ENCODE measurements at places on chromosomes 4 and X.

GRCh38 chr4:8117278-8117682 is 41.3 kb downstream of the ABLIM2 start:
- DNase-seq: peak; percentile 27

GRCh38 chrX:23662853-23663252 is 4.4 kb upstream of the PRDX4 start:
- DNase-seq: peak; percentile 2

DNA sequence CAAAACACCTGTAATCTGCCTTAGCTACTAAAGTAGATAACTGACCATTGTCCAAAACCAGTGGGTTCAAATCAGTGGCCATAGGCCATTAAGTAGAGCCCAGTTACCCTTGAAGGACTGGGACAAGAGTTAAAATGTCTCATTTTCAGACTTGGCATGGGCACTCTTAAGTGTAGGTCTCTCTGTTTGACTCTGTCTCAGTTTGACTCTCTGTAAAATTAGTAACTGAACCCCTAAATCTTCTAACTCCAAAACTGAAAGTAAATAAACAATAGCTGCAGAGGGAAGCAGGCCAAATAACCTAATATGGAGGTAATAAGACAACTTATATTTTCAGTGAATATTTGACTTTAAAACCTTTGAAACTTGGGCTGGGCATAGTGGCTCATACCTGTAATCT is 89.1 kb downstream of the SLC16A2 start:
- DNase-seq: no peak

- DNase-seq: no peak
Observed at GRCh38 chrX:115147220-115147619, 42.0 kb upstream of the RBMXL3 start.

- no peak for DNase-seq
Observed at GRCh38 chrX:15567886-15568616, 32.7 kb downstream of the ACE2 start.

DNA sequence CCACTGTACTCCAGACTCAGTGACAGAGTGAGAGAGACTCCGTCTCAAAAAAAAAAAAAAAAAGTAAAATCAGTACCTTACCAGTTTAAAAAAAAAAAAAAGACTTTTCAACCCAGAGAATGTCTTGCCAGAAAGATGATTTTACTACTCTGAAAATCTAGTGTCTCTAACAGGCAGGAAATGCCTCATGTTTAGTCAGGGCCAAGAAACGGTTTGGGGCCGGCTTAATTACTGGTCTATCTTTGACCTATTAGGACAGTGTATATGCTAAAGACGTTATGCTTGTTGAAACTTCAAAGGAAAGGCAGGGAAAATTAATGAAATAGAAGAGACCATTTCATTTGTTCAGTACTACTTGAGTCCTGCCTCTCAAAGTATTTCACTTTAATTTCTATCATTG is 9.9 kb downstream of the BEND4 start:
- no peak for DNase-seq

DNA sequence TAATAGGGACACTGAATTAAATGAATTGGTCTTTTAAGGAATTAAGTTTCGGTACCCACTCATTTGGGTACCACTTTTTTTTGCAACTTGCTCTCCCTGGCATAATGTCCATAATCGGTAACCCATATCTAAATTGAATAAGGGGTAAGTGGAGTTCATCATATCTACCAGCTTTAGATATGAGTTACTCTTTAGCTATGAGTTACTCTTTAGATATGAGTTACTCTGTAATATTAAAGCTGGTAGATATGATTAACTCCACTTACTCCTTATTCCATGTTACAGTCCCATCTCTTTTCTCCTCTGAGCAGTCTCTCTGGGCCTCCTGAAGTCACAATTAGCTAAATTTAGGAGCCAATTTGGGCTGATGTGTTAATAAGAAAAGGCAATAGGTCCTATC is 85.7 kb downstream of the TEX13C start:
- DNase-seq: no peak

DNA sequence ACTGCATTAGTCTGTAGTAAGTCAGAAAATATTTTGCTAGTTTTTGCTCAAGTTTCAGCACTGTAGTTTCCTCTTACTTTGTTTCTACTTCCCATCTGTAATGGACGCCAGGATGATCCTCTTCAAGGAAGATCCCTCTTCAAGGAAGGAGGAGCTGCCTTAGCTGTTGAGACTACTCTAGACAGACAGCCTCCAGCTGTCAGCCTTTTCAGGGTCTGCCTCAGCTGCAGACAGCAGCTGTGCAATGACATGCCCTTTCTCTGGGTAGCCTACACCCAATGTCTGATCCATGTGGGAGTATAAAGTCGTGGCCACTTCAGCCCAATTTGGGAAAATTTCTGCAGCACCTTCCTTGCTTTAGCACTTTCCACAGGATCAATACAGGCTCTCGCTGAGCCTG is 281.0 kb upstream of the MAOA start:
- no peak for DNase-seq

DNA sequence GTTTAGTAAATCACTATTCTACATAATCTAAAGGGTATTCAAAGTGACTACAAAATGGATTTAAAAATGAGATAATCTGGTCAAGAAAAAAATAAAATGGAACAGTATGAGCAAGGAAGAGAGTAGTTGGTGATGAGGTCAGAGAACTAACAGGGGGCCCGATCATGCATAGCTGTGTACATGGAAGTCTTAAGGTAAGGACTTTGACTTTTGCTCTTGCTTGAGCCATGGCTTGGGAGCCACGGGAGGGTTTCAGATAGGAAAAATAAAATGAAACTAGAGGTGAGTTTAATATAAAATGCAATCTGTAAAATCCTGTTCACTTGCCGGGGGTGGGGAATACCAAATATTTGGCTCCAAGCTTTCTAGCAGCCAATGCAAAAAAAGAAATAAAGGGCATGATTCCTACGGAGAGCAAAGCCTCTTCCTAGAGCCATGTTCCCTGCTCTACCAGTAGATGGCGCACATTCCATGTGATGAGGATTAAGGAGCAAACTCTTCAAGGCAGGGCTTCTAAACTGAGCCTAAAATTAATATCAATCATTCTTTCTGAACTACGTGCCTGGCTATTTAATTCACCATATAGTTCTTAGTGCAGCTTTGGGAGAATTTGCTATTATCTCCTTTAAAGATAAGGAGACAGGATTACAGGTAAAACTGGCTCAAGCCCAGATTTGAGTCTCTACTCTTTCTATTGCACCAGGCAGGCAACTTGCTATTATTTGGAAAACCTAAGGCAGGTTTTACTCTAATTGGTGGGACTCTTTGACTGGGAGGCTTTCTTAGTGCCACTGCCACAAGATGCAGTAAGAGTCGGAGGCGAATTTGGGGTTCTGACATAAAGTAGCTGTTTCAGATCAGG is 6.8 kb upstream of the CLCN5 start:
- peak; percentile 23 for DNase-seq

GRCh38 chr4:118994030-118994429 is 105.4 kb downstream of the SYNPO2 start:
- no peak for DNase-seq

DNA sequence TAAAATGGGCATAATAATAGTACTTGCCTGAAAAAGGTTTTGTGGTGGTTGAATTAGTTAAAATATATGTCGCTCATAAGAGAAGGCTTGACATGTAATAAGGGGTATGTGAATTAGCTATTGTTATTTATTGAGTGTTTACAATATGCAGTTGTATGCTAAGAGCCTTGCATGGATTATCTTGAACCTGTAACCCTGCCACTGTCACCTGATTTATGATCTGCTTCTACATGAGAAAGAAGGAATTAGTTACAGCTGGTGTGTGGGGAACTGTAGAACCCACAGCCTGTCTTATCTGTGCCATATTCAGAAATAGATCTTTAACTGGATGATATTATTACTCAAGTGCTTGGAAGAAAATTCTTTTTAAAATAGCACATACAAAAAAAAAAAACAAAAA is 227.7 kb downstream of the LDB2 start:
- no peak for DNase-seq

- no peak for DNase-seq
Observed at GRCh38 chr4:83438719-83439118, 16.9 kb downstream of the HELQ start.

DNA sequence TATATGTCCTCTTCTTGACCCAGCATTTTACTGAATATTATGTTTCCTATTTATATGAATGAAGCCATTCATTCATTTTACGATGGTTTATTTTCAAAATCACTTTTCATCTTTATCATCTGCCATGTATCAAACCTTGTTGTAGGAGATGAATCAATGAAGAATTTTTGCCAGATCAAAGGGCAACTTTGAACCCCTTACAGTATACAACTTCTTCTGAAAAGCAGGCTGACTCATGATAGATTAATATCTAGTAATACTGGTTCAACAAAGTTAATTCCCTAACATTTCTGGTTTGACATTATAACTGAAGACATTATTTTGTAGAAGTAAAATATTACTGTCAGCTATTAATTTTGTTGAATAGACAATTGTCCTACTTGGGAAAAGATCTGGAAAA is 226.0 kb downstream of the RPA4 start:
- no peak for DNase-seq

DNA sequence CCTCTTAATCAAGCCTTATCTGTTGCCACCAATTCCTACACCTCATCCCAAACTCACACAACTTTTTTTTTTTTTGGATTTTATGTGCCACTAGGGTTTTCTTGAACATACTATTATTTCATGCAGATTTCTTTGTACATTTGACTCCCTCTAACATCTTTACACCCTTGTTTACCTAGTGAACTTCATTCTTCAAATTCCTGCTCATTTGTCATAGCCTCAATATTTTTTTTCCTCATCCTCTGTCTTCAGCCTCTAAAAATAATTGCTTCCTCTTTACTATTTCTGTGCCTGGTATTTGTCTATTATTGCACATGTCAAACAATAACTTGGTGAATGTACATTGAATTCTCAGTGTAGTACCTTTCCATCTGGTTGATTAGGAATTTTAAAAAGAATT is 22.0 kb downstream of the NBDY start:
- DNase-seq: no peak

- DNase-seq: peak; percentile 2
Observed at GRCh38 chr4:169045862-169046584, 36.0 kb upstream of the CBR4 start.

DNA sequence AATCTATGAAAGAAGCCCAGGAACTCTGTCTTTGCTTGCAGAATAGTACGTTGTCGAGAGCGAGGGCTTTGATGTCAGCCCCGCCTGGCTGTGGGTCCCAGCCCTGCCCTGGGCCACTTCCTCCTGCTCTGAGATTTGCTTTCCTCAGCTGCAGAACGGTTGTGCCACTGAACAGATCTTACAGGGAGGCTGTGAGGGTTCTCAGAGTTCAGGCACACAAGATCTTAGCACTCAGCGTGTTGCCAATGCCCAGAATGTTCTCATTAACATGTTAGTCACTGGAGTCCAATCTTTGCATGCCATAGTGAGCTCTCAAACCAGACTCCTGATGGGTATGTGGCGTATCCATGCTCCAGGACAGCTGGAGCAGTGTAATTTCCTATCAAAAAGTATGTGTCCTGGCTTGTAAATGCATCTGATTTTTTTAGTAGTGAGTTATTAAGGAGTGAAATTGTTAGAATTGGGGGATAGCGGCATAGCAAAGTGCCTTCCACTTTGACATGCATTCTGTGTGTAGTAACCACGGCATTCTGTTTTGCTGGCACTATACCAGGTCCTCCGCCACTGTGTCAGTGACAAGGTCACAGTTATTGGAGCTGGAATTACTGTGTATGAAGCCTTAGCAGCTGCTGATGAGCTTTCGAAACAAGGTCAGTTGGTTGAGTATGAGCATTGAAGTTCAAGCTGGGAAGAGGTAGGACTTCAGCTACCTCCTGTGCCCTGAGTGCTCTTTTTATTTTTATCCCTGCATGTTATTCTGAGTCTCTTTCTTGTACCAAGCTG is 31.6 kb downstream of the TKTL1 start:
- no peak for DNase-seq

DNA sequence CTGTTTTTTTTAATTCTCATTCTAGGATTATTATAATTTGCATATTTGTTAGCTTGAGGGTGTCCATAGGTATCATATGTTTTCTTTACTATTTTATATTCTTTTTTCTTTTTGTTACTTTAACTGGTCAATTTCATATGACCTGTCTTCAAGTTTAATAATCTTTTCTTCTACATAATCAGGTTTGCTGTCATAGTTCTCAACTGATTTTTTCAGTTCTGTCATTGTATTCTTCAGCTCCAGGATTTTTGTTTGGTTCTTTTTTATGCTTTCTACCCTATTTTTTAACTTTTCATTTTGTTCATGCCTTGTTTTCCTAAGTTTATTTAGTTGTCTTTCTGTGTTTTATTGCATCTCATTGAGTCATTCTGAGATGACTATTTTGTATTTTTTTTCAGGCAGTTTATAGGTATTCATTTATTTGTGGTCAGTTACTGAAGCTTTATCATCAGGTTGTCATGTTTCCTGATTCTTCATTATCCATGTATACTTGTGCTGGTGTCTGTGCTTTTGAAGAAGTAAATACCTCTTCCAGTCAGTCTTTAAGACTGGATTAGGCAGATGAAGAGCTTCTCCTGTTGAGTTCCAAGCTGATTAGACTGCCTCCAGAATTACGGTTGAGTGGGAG is 220.3 kb upstream of the VEGFC start:
- no peak for DNase-seq

GRCh38 chrX:19370061-19370460 is 26.3 kb downstream of the PDHA1 start:
- no peak for DNase-seq
